ENCODE measurements at places on chromosomes 13 and 19.

DNA sequence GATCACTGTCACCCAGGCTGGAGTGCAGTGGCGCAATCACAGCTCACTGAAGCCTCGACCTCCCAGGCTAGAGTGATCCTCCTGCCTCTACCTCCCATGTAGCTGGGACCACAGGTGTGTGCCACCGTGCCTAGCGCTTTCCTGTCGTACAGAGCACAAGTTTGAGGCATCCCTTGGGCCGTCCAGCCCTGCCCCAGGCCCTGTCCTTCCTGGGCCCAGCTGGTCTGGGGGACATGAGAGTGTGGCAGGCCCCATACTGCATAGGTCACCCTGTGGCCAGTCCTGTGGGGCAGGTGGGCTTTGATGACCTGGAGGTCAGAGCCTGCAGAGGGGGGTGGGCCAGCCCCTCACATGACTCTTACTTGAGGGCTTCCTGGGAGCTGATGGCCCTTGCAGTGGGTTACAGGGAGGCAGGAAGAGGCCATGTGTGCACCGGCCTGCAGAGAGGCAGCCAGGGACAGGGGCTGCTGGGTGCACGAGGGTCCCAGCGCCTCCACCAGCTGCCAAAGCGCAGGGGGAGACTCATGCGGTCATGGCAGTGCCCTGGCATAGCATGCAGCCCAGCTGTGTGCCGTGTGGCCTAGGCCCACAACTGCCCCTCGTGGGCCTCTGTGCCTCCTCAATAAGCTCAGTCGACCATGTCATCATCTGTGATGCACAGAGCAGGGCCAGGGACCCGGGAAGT is 61.4 kb downstream of the KDM4B start:
- no peak for DNase-seq

- DNase-seq, result no peak
Observed at GRCh38 chr13:79225487-79226232, 180.4 kb downstream of the RBM26 start.

DNA sequence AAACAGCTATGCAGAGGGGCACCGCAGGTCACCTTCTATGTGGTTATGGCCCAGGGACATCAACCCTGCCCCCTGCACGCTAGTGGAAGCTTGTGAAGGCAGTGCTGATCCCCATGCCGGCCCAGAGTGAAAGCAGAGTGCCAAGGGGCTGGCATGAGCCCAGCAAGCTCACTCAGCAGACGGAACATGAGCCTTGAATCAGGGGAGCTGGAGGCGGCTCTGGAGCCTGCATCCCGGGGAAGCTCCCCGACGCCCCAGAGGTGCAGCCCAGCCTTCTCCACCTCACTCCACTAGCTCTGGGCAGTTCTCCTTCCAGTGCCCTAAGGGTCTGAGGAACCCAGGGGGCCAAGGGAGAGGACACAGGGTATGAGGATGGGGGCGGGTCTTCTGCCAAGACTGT is 19.0 kb upstream of the ISYNA1 start:
- no peak for DNase-seq

DNA sequence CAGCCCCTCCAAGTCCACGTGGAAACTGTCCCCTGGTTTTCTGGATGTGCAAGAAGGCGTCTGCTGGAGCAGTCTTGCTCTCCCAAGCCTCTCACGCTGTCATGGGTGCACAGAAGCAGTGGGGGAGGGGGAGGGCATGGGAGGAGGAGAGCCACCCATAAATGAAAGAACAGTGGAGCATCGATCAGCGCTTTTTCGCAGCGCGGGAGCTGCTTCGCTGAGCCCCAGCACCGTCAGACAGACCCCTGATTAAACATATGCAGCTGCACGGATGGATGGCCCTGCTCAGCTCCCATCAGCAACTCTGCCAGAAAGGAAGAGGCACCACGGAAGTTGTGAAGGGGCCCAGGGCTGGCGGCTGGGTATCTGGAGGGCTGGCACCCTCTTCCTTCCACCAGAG is 264.9 kb downstream of the UQCRFS1 start:
- DNase-seq, result no peak

- DNase-seq, result no peak
Observed at GRCh38 chr13:38394777-38395496, 45.3 kb downstream of the UFM1 start.

GRCh38 chr19:46859637-46860124 is 1.1 kb upstream of the ARHGAP35 start:
- no peak for DNase-seq
